SHP77 treated with DMSO at 0.1 percent for 48 hours (cell line): ENCODE measurements at places on chromosomes 4 and X.
A peak's percentile ranks its signal among the peaks of the same experiment; 100 is the strongest.

DNA sequence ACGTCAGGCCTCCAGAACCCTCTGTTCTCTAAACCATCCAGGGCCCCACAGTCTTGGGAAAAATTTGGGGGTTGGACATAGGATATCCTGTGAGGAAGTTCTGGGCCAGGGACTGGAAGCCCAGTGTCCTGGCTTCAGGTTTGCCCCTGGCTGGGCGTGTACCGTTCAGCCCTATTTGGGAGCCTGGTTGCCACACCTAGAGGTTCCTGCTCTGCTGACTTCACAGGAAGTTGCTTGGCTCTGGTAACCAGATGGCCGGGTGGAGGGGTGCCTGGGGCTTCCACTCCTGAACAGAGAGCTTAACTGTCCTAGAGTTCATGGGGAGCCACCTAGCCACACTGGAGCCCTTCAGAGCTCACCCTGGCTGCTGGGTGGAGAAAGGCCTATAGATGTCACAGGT lies 1.1 kb downstream of the TAFAZZIN start:
- DNase-seq: no peak

- no peak for DNase-seq
Measured at GRCh38 chr4:112813790-112814189, 176.8 kb downstream of the LARP7 start.

- no peak for DNase-seq
Measured at GRCh38 chr4:165027762-165028402, 3.9 kb upstream of the TRIM60 start.

- no peak for DNase-seq
Measured at GRCh38 chr4:24105327-24106038, 215.6 kb upstream of the PPARGC1A start.

GRCh38 chr4:93828995-93829819 lies 654 bp downstream of the ATOH1 start:
- no peak for DNase-seq

- no peak for DNase-seq
Measured at GRCh38 chr4:149932188-149932587, 116.5 kb upstream of the IQCM start.

GRCh38 chrX:42531441-42531840 lies 246.5 kb downstream of the PPP1R2C start:
- DNase-seq: no peak

GRCh38 chr4:160877087-160877790 lies 1286.6 kb downstream of the FSTL5 start:
- no peak for DNase-seq

- DNase-seq: no peak
Measured at GRCh38 chr4:48680848-48681568, 99.1 kb downstream of the FRYL start.

DNA sequence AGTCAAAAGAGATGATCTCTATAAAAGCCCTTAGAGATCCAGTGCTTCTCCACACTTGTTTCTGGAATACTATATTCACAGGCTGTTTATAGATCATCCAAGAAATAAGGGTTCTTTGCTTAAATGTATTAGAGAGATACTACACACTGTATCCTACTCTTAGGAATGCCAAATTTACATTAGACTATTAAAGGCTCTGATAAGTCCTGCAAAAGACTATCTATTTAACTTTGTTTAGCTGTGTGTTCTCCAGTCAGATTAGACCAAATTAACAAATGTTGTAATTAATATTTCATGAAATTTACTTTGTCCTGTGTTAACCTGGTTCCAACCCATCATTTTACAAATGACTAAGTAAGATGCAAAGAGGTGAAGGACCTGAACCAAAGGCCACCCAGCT lies 260.5 kb upstream of the ZIC3 start:
- no peak for DNase-seq

DNA sequence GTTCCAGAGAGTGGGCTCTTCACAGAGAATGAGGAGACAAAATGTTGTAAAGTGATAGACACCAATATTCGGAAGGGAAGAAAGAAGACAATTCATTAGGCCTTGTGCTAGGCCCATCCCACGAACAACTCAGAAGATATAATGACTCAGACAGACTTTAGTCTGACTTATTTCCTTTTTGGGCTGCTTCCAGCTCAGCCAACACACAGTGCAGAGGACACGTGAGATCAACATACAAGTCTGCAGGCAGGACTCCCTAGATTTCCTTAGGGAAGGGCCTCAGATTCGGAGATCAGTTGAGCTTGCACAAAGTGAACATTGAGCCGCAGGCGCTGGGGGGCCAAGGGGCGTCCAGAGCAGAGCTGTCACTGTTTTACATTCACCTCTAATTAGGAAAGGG lies 290.7 kb upstream of the TENM3 start:
- DNase-seq: no peak

DNA sequence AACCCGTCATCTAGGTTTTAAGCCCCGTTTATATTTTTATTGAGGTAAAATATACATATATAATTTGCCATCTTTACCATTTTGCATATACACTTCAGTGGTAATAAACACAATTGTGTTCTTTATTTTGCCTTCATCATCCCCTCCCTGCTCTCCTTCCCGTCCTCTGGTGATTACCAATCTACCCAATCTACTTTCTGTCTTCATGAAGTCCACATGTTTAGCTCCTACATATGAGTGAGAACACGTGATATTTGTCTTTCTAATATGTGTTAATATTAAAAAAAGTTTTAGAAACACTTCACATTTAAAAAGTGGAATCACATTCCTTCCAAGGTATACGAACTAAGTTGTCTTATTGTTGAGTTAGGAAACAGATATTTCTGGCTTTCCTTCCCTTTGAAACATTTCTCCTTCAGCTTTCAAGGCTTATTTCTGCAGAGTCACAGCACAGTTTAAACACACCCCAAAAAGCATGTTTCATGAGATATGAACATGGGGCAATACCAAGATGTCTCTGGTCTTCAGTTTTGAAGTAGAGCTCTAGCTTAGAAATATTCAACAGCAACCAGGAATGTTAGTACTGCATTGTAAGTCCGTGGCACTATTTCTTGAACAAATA lies 35.9 kb downstream of the GYPA start:
- DNase-seq: no peak

DNA sequence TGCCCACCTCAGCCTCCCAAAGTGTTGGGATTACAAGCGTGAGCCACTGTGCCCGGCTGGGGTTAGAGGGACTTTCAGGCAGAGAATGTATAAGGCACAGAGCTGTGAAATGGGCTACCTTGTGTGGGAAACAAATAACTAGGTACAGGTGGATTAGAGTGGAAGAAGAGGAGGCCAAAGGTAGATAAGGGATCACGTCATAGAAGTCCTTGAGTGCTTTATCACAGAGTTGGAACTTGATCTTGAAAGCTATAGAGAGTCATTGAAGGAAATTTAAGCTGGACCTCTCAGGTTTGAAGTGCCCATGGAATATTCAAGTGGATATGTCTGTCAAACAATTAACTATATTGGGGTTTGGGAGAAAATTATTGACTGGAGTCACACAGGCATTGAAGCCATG lies 8.4 kb downstream of the N4BP2 start:
- no peak for DNase-seq

DNA sequence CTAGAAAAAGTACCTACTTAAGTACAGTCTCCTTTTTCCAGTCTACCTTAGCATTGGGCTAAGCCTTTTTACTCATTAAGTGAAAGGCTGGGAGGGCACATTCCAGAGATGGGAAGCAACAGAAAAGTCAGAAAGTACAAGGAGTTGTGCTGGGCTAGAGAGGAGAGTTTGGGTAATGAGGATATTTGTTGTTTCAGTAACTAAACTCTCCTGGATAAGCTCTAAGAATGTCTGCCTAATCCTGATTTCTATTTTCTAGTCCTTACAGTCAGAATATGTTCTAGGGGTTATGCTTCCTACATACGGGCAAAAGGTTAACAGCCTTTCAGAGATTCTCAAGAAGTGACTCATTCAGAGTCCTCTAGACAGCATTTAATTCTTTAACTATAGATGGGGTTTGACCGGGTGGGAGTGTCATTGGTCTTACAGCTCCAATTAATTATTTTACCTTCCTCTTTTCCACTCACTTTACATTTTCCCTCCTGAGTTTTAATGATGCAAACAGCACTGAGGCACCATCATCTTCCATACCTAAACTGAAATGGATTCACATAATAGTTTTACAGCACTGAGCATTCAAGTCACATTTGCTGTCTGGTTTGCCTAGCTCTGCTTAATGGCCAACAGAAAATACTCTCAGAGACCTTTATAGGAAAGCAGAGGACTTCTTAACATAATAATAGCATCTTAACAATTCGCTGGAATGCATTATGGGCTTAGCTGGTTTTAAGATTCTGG lies 42.9 kb downstream of the USP26 start:
- DNase-seq: no peak

GRCh38 chrX:38940547-38940946 lies 139.3 kb downstream of the MID1IP1 start:
- no peak for DNase-seq

DNA sequence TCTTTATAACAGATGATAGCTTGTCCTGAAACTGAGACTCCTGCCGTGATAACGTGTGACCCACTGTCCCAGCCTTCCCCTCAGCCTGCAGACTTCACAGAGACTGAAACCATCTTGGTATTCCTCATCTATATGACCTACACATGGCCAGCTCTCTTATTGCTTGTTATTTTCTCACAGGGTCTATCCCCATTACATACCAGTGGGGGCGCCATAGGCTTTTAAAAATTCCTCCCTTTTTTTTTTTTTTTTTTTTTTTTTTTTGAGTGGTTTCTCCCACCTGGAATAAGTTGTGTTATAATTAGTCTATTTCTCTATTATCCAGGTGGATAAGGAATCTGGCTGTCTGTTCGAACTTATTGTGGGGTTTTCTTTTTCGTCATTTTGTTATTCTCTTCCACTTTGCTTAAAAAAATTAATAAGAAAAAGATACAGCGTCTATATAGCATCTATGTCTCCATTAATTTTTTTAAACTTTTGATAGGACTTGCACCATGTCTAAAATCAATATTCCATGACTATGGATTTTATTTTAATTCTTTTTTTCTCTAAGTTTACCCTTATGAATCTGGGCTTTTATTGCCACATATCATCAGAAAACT lies 47.2 kb downstream of the GYG2 start:
- no peak for DNase-seq

- DNase-seq: peak; percentile 7
Measured at GRCh38 chr4:144645631-144646522, at the start of gene HHIP. HHIP (plus strand) TSS chr4:144646156; CDS start chr4:144646676, 520 bp downstream.

- DNase-seq: no peak
Measured at GRCh38 chr4:181799561-181800069, 443.6 kb upstream of the TENM3 start.

DNA sequence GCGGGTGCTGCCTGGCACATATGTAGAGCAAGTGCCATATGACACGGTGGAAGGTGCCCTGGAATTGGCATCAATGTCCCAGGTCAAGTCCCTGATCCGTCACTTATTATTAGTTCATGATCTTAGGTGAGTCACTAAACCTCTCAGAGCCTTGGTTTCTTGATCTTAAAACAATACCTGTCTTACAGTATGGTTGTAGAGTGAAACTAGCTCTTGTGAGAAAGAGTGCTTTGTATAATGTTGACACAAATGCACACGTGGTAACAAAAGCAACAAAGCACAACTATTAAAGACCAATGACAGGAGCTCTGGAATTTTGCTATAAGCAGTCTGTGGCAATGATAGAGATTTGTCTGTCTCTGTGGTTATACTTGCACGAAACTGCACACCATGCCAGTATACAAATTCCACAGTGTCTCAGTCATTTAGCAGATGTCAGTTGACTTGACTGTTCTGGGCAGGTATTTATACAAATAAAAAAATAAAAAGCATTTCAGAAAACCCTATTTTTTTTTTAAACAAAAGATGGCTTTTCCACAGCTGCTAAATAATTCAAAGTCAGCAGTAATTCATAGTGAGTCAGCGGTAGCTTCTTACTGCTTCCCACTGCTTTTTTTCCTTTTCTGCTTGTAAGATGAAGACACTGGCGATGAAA lies 19.7 kb upstream of the ACSL1 start:
- no peak for DNase-seq

- DNase-seq: no peak
Measured at GRCh38 chr4:113969709-113970334, 9.6 kb downstream of the ARSJ start.

DNA sequence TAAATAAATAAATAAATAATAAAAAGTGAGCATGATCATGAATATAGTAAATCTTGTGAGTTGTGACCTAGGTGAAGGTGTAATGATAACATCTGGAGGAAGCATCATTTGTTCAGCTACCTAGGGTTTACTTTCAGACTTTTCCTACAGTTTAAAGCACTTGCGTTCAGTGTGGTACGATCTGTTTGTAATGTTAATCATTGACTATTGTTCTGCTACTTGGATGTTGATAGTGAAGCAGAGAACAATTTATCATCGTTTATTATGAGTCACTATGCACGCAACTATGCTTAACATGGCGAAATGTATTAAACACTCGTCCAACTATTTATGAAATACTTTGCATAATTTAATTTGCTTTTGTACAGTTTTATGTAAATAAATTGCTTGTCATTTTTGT lies 426.2 kb downstream of the PCDH7 start:
- DNase-seq: no peak

DNA sequence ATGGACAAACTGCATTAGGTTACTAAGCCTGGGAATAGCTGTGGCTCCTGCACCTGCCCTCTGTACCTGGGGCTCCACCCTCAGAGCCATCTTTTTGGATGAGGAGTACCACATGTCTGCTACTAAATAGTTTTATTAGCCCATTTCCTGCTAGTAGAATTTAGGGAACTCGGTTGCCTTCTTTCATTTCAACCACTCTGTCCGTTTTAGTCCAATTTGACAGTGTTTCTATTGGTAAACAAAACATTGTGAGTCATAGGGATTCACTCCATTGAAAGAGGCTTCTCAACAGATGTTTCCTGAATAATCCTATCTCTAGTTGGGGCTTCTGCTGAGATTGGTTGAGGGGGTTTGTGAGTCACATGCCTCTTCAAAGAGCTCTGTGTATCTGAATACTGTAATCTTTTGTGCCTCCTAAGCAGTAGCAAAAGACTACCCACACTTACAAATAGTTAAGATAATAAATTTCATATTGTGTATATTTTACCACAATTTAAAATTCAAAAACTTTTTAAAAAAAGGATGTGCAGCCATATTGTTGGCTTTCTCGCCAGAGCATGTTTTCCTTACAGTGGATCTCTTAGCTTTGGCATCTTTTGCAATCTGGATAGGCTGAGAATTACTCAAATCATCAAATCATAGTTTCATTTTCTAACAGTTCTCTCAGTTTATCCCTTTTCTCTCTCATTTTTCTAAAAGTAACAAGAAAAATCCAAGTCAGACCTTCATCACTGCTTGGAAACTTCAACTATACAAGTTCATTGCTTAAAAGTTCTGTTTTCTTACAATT lies 9.9 kb downstream of the FAM200B start:
- DNase-seq: no peak

DNA sequence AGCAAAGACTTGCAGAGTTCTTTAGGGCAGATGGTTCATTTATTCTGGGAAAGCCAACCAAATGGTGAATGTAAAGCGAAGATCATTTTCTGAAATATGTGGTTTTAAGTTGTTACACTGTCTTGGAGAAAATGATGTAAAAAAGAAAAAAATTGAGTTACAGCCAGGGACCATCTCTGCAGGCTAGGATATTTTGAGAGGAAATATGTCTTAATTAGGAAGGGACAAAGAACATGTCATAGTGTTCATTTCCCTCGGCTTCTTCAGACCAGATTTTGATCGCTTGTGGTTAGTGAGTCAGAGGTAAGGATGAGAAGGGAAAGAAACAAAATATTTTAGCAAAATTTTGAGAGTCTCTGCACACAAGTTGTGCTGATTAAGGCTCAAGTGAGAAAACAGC lies 59.0 kb upstream of the C1QTNF7 start:
- no peak for DNase-seq
